ENCODE measurements at places on chromosomes 6 and 20.

- DNase-seq, result no peak
Observed at GRCh38 chr20:17807651-17808050, 107.9 kb downstream of the BANF2 start.

- DNase-seq, result no peak
Observed at GRCh38 chr20:32941155-32941885, 62.9 kb downstream of the SUN5 start.

DNA sequence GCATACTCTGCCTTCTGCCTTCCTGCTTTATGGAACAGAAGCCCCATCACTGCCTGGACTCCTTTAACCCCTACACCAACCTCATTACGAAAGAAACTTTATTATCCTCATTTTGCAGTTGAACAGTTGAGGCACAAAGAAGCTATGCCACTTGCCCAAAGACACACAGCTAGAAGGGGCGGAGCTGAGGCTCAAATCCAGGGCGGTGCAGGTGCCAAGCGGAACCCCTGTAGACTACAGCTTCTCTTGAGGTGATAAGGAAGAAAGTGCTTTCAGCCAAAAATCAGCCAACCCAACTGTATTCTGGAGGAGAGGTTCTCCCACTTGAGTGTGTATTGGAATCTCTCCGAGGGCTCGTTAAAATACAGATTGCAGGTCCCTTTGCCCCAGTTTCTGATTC, 90.5 kb downstream of the PRND start:
- DNase-seq, result no peak

DNA sequence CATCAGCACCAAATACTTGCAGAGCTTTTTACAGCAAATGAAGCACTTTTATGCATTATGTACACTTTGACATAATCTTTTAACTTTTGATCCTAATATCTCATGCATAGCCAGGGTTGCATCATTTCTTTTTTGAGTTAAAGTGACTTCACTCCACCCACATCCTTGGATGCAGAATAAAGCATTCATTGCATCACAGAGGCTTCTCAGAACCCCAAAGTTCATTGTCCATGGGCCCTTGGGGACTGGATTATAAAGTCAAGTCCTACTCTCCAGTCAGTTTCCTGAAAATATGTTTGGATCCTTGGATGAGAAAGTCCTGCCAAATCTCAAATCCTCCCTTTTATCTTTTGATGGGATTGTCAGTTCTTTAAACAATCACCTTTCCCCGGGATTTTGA, 10.6 kb upstream of the EFHC1 start:
- no peak for DNase-seq

Data from DMS153 (cell line).